ENCODE measurements at places on chromosomes 13 and 19. TPM values are rescaled to one million over a fixed set of nuclear protein-coding genes. Genes with fewer than 3 reads are reported as not detected.

- DNase-seq = no peak
Observed at GRCh38 chr13:49655906-49656305, 27.6 kb downstream of the ARL11 start.

DNA sequence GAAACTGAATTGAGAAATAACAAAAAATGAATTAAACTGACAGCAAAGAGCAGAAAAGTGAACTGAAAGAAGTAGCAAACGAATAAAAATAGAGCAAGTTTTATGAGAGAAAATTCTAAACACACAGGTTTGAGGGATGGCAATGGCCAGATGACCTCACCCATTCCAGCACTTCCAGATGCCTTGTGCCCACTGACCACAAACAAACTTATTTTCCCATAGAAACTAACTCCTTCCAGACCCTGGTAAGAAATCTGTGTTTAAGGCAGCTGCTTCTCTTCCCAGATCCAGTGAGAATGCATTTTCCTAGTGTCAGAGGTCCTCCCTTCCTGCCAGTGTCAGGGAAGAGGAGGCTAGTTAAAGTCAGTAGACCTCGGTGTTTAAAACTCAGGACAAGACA lies 51.7 kb downstream of the RXFP2 start:
- no peak for DNase-seq

The SPACA4 gene
- total RNA-seq = not detected

The ZNF793 gene
- 3.8 TPM for total RNA-seq

DNA sequence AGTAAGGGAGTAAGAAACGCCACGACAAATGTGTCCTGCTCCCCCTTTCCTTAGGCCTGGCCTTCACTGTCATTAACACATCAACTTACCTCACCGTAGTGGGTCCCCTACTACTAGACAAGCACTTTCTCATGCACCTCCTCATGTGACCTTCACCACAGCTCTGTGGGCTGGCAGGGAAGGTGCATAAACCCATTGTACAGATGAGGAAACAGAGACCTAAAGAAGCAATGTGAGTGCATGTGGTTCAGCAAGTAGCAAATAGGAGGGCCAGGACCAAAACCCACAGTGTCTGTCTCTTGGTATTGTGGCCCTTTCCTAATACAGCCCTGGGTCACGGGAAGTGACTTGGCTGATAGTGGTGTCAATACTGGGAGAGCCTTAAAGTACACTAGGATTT lies 5.3 kb downstream of the CCDC70 start:
- DNase-seq = no peak
